ENCODE measurements at places on chromosomes 4 and X.

DNA sequence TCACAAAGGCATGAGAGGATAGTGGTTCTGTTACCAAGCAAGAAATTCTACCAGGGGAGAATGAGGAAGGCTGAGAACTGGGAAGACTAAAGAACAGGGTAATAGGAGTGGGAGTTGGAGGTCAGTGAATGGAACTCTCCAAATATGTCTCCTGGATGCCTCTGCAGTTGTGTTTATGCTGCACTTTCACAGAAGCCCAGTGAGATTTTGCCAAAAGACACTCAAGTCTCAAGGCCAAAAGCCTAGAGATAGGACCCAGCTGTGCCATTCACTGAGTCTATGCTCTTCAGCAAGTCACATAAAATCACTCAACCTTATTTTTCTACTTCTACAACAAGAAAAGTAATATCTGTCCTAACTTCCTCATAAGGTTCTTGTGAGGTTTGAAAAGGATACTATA, 285.4 kb downstream of the UNC5C start:
- no peak for DNase-seq

DNA sequence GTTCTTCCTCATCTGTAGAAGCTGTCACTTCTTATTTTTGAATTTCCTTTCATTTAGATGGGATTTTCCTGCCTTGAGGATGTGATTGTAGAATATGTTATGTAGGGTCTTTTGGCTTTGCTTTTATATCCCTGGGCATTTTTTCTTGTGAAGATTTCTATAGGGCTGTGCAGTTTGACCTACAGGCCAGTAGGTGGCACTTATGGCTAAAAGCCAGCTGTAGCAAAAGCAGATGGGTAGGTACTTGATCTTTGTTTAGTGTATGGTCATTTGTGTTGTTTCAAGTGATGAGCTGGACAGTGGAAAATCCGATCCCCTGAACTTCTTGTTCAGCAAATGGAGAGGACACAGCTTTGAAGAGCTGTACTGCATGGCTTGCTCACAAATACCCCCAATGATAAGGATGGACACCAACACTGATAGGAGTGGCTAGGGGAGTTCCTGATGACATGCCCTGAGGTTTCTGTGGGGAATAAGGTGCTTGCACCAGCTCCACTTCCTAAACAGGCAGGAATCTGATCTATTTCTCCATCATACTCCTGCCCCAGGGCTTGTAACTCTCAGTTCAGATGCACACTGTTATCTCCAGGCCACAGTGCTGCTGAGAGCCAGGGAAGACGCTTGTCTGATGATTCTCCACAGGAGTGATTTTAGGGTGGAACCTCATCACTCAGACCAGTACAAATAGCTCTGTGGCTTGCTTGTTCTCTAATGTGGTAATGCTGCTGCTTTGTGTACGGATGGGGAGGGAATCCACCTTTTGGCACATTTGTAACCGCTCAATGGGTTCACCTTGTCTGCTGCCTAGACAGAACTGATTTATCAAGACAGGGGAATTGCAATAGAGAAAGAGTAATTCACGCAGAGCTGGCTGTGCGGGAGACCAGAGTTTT, 417.1 kb upstream of the MAGEB16 start:
- no peak for DNase-seq

GRCh38 chr4:17898553-17899055, 87.8 kb downstream of the NCAPG start:
- no peak for DNase-seq

DNA sequence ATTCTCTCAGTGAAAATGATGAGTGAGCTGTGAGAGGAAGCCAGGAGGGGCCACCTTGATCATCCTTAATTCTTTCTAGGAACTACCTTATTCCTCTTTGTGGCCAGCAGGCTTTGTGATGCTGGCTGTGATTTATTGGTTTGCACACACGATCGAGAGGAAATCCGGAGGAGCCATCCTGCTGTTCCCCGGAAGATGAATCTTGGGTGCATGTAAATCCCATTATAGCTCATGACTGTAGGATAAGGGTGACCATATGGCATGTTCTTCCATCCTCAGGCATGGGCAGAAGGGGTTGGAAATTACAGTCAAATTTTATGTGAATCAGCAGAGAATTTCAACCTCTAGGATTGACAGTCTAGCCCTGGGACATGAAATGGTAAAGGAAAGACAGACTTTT, 254.5 kb downstream of the UNC5C start:
- DNase-seq = no peak

GRCh38 chr4:67234296-67234695, 311.0 kb downstream of the CENPC start:
- DNase-seq = no peak

- DNase-seq = no peak
These were observed 373.6 kb downstream of the FBXW7 start for GRCh38 chr4:152162331-152162697.

DNA sequence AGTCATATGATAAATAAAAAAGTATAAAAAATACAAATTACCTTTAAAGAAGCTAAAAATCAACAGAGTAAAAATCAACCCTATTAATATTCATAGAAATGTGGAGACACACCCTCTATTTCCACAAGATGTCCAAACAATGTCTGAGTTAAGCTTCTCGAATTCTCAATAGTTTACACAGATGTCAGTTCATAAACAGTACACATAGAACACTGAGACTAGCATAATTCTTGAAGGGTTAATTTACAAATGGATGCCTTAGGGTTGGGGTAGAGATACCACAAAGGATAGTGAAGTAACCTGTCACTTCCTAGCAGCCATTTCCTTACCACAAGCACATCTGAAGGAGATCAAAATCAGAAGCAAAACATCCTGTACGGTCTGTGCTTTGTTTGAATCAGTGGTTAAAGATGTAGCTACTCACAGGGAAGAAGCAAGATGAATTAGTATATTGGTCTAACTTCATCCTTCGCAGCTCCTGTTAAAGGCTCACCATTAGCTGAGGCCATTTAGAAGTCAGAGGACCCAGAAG, 2393.9 kb downstream of the ARAP2 start:
- no peak for DNase-seq

DNA sequence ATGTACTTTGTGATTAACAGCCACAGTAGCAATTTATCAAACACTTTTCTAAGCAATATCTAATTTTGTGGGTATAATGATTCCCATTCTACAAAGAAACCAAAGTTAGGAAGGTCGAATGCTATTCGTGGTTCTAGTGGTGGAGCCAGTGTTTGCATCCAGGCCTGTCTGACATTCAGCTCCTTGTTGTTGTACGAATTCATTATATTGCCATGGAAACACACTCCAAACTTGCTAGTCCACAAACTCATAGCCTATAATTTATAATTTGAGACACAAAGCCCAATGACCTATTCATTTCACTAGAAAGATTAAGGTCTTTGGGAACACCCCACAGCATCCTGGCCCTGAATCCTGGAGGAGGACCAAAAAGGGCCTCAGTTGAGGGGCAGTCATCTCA, 52.0 kb upstream of the FRAS1 start:
- DNase-seq = no peak

DNA sequence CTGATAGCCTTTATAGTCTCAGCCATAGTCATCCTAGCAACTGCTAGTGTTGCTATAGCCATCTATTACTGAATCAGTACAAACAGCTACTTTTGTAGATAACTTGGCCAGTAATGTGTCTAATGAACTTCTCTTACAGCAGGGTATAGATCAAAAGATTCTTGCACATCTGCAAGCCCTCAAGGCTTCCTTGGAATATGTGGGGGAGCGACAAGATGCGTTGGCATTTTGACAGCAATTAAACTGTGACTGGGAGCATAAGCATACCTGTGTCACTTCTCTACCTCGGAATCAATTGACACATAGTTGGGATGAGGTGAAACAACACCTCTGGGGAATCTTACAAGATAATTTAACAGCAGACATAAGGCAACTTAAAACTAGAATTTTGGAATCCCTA, 87.6 kb downstream of the TMEM144 start:
- DNase-seq = no peak

DNA sequence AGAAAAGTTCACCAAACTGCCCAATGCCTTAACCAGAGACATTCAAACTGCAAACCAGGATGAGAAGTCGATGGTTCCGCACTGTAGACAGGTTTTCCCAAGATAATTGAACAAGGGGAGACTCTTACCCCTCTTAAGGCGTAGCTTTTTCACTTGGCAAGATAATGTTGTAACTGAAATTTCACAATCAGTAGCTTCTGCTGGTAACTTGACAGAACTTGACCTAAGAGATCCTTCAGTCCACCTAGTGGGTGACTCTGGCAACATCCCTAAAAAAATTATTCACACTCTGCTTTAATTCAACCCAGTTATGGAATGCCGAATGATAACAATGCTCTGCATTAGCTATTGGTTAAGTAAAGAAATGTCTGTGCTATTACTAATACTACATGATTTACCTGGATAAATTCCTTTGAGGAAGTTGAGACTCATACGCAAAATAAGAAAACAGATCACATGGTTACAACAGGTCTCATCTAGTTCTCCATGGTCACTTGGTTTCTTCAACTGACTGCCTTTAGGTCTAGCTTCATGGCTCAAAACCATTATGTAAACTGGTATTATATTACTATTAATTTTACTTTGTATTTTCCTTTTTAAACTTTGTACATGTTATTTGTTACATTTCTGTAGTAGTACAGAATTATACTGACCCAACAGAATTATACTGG, 9.1 kb downstream of the ELF2 start:
- no peak for DNase-seq

DNA sequence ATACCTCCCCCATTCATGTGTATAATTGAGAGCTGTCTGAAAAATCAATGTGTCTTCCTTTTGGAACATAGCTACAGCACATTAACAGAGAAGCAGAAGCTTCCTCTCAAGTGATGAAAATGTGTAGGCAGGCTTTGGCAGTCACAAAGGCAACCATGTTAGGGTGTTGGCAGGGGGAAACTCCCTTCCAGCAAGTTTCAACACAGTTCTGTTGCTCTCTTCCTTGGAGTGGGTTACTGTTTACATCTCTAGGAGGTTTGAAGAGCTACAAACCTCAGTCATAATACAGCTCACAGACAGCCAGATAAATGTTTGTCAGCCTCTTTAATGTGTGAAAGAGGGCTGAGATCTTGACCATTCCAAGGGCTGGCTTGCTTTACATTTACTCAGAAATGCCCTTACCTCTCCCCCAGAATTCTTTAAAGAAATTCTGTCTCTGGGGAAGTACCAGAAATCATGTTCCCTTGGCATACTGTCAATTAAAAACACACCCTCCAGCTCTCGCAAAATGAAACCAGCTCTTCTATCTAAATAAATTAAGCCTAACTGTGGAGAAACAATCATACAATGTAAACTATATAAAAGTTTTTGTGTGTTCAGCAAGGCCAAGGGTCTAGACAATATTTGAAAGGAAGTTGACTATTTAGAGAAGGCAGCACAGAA, 18.9 kb downstream of the ZBTB33 start:
- DNase-seq = no peak

- no peak for DNase-seq
These were observed 168.8 kb upstream of the FRG1 start for GRCh38 chr4:189771696-189772361.

DNA sequence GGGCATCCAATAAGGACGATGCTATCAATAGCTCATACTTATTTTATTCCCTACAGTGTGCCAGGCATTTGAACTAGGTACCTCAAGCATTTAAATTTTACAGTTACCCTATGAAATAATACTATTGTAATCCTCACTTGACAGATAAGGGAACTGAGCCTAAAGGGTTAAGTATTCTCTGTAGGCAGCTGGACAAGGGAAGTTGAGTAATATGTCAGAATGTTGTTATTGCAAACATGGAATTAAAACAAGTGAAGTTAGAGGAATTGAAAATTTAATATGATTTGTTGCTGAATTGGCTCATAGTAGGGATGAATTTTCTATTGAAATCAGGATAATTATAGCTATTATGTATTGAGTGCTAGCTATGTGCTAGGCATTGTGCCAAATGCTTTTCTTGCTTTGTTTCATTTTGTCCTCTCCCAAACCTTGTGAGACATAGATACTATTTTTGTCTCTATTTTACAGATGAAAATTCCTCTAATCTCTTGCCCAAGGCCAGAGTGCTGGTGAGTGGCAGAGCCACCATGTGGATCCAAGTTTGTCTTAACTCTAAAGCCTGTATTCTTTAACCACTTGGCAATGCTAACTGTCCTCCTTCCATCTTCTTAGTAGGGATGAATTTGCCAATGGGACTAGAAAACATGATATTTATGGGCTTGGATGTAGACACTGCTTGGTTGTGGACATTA, 58.1 kb downstream of the TMEM164 start:
- DNase-seq = no peak

- no peak for DNase-seq
These were observed 85.1 kb upstream of the SMAD1 start for GRCh38 chr4:145396581-145396980.

DNA sequence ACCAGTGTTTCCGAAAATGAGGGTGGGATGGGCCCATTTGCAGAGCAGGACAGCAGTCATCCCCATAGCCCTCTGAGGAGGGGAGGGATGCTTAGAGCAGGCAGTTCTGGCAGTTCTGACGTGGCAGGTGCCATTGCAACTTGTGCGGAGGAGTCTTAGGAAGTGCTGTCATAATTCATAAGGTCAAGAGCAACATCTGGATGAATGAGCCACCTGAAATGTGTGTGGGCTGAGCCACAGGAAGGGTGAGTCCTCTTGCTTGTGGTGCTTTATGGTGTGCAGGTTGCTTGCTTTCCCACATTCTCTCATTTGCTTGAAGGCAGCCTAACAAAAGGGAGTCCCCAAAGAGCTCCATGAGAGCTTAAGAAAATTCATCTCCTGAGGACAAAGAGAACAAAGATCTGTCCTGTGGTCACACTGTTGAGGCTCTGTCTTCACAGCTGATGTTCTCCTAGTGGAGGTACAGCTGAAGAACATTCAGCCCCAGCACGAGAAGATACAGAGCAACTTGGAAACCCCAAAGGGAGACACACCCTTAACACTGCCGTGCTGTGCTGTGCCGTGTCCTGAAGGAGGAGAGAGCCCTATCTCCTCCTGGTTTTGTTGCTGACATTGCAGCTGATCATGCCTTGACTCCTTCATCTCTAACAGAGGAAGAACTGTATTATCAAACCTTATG, 60.3 kb downstream of the DLG3 start:
- no peak for DNase-seq

- DNase-seq = no peak
These were observed 561 bp downstream of the IRAK1 start for GRCh38 chrX:154019061-154019621.

DNA sequence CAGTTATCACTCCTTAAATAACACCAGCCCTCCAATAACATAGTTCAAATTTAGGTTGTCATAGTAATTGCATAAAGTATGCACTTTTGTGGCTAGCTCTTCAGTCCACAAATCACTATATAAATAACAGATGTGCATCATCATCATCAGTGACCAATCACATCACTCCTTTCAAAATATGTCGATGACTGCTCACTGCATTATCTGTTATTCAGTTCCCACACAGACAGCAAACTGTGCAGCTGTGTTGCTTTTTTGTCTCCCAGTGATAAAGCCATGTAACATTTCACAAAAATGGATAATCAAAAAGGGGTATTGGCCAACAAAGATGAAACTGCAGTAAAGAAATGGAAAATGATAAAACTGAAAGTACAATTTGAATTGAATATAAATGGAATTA, 205.4 kb downstream of the DCLK2 start:
- DNase-seq = no peak

All from neural crest cell (in vitro differentiated cells).